ENCODE measurements at places on chromosomes 7 and 10.

DNA sequence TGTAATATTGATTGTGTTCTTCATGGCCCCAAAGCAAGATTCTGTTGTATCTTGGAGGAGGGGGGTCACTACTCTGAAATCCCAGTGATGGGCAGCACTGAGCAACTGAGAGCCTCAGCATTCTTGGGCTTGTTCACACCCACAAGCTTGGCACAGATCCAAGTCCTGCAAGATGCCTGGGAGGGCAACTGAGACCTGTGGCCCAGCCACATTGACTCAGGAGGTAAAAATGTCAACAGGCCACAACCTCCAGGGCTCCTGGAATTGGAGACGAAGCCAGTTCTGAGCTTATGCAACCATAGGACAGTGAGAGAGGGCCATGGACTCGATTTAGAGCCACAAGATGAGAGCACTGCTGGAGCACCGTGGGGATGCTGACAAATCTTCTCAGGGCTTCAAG is 3.1 kb upstream of the DOCK1 start:
- no peak for DNase-seq

DNA sequence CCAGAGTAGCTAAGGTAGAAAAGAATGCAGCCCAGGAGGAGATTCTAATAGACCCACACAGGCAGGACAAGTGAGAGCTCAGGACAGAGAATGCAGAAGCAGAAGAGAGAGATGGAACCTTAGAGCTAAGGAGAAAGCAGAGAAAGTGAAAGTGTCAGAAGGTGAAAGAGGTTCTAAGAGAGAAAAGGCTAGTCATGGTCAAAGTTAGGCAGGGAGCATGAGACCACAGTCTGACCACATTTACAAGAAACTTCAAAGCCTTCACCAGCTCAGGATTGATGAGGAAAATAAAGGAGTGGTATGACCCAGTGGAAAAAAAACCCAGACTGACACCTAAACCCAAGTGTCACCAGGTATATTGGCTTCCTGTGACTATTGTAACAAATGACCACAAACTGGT is 131.8 kb upstream of the WDR11 start:
- no peak for DNase-seq

GRCh38 chr10:122115874-122116273 is 126.9 kb downstream of the TACC2 start:
- DNase-seq: no peak

GRCh38 chr10:58641095-58641531 is 128.4 kb downstream of the BICC1 start:
- no peak for DNase-seq

- no peak for DNase-seq
Observed at GRCh38 chr10:48285710-48286109, 11.2 kb upstream of the FRMPD2 start.

DNA sequence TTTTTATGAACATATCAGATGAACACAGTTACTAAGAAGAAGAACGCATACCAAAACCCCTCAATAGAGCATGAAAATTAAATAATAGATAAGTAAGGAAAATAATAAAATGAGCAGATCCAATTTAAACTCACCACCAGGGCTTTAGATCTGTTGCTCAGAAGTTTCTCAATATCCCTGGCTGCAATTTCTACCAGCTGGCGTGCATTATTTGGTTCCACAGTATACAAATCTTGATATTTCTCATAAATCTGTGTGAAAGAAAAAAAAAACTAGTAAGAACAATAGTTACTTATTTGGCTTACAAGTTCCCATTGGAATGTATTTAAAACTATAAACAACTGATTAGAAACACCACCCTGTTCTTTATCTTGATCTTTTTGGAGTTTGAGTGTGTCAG is 108.6 kb downstream of the CACNA2D1 start:
- DNase-seq: no peak

GRCh38 chr7:70044064-70044463 is 445.8 kb downstream of the AUTS2 start:
- no peak for DNase-seq
